ENCODE measurements at places on chromosomes 2 and 18.

DNA sequence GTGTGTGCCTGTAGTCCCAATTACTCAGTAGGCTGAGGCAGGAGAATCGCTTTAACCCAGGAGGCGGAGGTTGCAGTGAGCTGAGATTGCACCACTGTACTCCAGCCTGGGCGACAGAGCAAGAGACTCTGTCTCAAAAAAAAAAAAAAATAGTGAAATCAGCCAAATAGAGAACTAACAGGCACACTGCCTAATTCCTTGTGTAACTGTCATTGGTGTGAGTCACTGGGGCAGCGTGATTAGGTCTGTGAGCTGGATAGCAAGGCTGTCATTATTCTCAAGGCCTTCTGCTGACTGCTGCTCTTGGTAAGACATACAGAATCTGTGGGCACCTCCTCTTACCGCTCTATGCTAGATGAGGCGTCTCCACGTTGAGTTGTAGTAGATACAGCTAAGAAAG is 270.3 kb downstream of the NEDD4L start:
- DNase-seq, result no peak

GRCh38 chr2:214830794-214831346 is 21.4 kb upstream of the BARD1 start:
- no peak for DNase-seq

DNA sequence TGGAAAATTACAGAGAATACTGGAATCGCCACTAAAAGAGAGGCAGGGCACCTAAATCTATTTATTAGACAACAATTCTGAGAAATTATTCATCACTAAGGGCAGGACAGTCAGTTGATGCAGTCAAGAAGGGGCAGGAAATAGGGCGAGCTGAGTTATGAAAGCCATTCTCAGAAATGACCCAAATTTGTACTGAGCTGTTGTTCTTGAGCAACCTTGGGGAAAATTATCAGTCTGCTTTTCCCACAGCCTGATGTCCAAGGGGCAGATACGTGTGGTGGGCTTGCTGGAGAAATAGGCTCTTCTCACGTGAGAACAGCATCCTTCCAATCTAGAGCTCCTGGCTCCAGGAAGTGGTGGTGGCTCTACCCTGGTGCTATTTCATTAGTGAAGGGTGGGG is 38.6 kb downstream of the STON1 start:
- DNase-seq, result no peak

GRCh38 chr2:105076121-105076520 is 38.3 kb downstream of the MRPS9 start:
- DNase-seq, result no peak

DNA sequence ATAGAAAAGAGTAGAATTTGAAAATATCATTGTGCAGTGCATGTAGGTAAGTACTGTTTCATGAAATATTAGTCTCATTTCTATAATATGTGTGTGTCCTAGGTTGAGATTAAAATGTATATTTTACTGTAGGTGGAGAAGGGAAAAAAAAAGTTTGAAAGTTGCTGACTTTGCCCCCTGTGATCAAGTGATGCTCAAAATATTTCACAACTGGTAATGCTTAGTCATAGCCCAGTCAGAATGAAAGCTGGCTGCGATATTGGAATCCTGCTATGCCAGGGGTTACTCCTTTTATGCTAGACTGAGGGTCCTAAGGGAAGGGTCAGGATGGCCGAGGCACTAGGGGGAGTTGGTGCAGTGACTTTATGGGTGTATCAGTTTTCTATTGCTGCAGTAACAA is 19.5 kb upstream of the CFAP36 start:
- no peak for DNase-seq

DNA sequence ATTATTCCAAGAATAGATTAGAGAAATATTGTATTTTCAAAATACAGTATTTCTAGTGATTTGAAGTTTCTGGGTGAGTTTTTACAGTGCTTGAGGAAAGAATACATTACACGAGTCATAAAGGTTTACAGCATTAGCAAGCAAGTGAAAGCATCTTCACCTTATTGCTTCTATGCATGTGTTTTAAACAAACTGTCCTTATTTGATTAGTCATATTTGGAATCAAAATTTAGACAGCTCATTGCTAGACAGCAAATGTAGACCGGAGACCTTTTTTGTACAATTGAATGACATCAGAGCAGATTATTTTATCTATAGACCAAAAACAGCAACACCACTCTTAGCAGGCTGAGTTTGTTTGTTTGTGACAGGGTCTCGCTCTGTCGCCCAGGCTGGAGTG is 69.2 kb downstream of the FAM161A start:
- no peak for DNase-seq

DNA sequence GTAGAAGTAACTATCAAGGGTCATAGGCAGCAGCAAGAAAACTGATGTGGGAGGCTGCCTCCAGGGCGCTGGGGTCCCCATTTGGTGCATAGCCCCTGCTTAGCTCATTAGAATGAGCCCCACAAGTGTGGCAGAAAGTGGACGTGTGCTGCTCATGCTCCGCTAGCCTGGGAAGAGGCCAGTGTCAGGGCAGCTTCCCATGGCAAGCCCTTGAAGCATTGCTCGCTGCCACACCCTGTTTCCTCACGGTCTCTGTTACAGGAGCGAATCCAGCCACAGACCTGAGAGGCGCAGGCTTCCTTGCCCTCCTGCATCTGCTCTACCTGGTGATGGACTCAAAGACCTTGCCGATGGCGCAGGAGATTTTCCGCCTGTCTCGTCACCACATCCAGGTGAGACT is 22.5 kb downstream of the ELMOD3 start:
- no peak for DNase-seq

- no peak for DNase-seq
These were observed 22.7 kb upstream of the SPR start for GRCh38 chr2:72864500-72864899.

DNA sequence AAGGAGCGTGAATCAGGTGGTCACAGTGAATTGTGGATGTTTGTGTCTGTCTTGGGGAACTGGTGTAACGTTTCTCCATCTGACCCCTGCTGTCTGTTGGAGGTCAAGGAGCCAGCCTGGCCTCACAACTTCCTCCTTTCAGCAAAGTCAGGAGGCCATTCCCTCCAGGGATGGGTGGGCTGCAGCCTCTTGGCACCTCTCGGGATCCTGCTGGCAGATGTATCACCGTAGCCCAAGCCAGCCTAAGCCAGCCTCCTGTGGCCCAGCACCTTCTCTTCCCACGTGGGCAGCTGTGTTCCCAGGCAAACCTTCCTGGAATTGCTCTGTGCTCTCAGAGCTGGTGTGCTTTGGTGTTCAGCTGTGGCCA is 30.5 kb downstream of the HPCAL1 start:
- DNase-seq, result no peak

- no peak for DNase-seq
These were observed 34.7 kb downstream of the ACMSD start for GRCh38 chr2:134873152-134873551.

DNA sequence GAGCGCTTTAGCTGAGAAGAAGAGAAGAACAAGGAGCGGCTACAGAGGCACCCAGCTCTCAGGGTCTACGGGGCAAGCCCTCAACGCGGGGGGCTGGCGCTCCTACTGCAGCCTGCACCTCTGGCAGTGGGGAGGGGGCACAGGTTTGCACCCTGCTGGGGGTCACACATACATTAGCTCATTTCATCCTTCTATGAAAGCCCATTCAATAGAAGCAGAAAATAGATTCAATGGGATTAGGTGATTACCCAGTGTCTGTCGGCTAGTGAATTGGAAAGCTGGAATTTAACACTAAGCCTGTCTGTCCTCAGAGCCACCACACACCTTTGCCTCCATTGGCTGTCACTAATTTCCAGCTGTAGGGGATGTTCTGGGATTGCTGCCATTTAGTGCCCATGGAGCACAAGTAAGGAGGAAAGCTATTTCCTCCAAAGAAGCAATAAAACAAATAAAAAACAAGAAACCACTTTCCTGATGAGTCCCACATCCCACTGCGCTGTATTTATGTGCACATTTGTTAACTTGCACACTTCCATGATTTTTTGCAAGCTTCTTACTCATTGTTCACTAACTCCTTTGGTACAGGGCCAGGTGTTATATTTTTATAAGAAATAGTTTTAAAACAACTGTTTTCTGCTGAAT is 319.6 kb upstream of the REV1 start:
- no peak for DNase-seq

- no peak for DNase-seq
These were observed 1088.1 kb downstream of the TSN start for GRCh38 chr2:122843503-122843902.

GRCh38 chr2:226139759-226140158 is 659.9 kb downstream of the IRS1 start:
- DNase-seq, result no peak

GRCh38 chr2:65030476-65031332 is 25.5 kb upstream of the CEP68 start:
- DNase-seq, result no peak

- no peak for DNase-seq
These were observed 48.6 kb downstream of the EMILIN2 start for GRCh38 chr18:2895391-2895790.

GRCh38 chr18:59359576-59359952 is 499 bp upstream of the LMAN1 start:
- no peak for DNase-seq

- DNase-seq, result no peak
These were observed 150.5 kb downstream of the TANC1 start for GRCh38 chr2:159118859-159119500.

GRCh38 chr18:48409591-48410094 is 460 bp upstream of the ZBTB7C start:
- DNase-seq, result no peak

DNA sequence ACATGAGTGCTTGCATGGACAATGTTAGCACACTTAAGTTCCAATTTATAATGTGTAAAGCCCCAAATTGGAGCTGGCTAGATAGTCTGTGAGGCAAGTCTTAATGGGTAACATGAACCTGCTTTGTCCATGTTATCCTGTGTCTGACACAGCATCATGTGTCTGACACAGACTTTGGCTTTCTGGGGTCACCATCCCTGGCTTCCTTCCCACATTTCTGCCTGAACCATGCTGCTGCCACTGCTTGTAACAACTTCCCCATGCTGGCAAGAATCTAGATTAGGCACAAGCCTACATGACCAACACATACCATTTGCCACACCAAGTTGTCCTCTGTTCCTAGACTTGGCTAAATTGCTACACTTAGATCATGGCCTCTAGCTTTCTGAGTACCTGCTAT is 49.8 kb upstream of the ZBTB7C start:
- no peak for DNase-seq

- DNase-seq, result no peak
These were observed 1.3 kb upstream of the CCDC141 start for GRCh38 chr2:179051250-179051649.

DNA sequence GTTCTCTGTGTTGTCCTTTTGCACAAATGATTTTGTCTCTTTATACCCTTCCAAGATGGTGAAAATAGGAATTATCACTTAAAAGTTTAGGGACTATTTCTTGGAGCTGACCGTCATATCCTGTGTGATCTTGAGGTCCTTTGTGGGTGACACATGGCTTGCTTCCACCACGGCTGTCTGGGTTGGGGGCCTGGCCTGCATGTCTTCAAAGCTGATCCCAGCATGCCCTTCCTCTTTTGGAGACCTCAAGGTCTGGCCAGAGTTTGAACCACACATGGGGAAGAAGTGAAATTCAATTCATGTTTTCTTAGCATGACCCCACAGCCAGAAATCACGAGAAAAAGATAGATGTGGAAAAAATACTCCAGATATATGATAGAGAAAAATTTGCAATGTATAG is 14.0 kb downstream of the SFTPB start:
- no peak for DNase-seq

- DNase-seq, result no peak
These were observed 17.2 kb upstream of the UGT1A9 start for GRCh38 chr2:233654501-233654900.

DNA sequence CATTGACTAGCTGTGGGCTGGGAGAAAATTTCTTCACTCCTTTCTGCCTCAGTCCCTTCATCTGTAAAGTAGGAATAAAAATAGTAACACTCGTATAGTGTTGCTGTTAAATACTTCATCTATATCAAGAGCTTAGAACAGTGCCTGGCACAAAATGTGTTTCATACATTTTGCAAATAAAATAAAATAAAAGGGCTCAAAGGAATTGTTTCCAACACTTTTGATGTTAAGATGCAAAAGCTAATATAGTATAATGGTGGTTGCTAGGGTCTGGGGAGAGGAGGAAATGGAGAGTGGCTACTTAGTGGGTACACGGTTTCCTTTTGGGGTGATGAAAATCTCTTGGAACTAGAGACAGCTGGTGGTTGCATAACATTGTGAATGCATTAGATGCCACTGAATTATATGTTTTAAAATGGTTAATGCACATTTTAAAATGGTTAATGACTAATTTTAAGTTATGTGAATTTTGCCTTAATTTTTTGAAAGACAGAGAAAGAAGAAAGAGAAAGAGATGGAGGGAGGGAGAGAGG is 542.1 kb upstream of the ID2 start:
- no peak for DNase-seq

All from T-helper 22 cell (primary cell).